ENCODE measurements at places on chromosomes 4 and X.

DNA sequence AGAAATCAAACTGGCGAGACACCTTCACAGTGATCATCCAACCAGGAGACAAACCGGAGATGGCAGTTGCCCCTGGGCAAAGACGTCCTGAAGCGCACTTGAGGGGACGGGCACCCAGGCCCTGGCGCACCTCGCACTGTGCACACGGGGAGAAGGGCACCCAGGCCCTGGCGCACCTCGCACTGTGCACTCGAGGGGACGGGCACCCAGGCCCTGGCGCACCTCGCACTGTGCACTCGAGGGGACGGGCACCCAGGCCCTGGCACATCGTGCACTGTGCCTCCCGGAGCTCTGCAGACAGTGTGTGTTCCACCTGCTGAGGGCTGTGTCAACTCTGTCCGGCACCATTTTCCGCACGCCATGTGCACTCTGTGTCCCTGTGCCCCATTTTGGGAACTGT is 34.6 kb upstream of the CPLX1 start:
- DNase-seq: no peak

DNA sequence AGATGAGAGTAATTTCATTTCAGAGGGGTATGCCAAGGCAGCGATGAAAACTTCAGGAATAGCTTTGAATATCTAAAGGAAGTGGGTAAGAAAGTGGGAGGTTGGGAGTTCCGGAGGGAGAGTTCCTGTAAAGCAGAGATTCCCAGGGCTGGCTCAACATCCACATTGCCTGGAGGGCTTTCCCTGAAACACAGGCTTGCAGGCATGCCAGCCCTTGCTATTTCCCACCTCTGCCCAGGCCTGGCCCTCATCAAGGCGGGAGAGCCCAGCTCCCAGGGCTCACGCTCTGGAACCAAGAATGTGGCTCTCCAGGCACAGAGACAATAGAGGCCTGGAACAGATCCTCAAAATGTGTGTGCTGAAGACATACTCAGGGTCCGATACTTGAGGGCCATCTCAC is 43.8 kb upstream of the CLDN34 start:
- DNase-seq: no peak

- DNase-seq: no peak
These were observed 82.4 kb downstream of the MAGED1 start for GRCh38 chrX:51975811-51976210.

- no peak for DNase-seq
These were observed 2.0 kb downstream of the GJB1 start for GRCh38 chrX:71225009-71225408.

- DNase-seq: no peak
These were observed 640 bp downstream of the BANK1 start for GRCh38 chr4:101791182-101791558.

GRCh38 chrX:124239324-124239723 is 93.1 kb upstream of the TEX13D start:
- no peak for DNase-seq

- no peak for DNase-seq
These were observed 491.0 kb upstream of the MAGEB2 start for GRCh38 chrX:29724316-29724715.

- no peak for DNase-seq
These were observed 57.4 kb downstream of the TSC22D3 start for GRCh38 chrX:107718156-107718621.

- DNase-seq: no peak
These were observed 23.8 kb downstream of the PPP2R2C start for GRCh38 chr4:6448476-6449170.

DNA sequence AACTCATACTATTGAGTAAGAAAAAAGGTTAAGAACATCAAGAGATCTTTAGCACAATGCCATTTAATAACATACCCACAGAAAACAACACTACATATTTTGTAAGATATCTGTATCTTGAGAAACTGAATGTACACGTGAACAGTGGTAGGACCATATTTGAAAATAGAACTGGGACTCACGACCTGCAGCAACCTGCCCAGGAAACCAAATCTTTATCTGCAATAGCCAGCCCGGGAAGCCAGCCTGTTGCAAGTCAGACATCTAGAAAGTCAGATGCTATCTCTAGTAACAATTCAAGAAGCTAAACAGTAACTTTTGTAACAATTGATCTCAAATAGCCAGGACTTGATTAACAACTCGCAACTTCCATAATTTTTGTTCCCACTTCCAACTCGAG is 52.6 kb upstream of the SOD3 start:
- no peak for DNase-seq

DNA sequence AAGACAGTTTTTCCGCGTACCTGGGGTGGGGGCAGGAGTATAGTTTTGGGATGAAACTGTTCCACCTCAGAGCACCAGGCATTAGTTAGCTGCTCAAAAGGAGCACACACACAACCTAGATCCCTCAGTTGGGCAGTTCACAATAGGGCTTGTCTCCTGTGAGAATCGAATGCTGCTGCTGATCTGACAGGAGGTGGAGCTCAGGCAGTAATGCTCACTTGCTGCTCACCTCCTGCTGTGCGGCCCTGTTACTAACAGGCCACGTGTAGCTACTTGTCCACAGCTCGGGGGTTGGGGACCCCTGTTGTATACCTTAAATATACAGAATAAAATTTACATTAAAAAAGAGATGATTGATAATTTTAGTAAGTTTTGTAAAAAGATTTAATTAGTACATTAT is 191.5 kb downstream of the SLC7A11 start:
- no peak for DNase-seq

GRCh38 chrX:140724736-140725135 is 15.2 kb downstream of the LINC00632 start:
- DNase-seq: no peak

DNA sequence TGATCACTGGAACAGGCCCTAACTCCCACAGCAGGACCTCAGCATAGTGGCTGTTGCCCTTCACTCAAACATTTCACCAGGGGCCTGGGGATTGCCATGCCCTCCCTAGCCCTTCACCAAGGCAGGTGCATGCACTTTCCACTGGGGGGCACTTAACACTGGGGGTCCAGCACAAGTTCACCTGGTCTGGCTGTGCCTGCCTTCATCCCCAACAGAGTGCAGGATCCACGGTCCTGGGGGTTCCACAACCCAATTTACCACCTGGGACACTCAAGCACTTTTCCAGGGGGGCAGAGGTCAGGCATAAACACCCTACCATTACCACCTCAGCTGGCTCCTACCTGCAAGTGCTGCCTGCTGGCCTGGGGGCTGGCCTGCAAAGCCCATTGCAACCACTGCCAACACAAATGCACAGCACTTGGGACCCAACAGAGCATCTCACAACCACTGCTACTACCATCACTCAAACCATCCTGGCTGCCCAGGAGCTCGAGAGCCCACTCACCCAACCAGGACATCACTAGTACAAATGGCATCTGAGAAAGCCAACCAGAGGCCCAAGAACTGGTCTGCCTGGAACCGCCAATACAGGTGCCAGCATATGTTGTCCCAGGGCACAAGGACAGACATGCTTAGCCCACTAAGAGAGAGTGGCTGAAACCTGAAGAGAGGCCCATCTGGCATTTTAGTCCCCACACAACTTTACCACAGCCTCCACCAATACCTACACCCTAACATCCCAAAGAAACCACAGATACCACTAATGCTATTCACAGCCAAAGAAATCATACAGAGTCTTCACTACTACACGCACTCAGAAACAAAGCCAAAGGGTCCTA is 43.1 kb downstream of the NAT8L start:
- no peak for DNase-seq

- no peak for DNase-seq
These were observed 24.2 kb upstream of the F9 start for GRCh38 chrX:139506333-139506732.

GRCh38 chr4:65028592-65028991 is 619.3 kb upstream of the TECRL start:
- no peak for DNase-seq

DNA sequence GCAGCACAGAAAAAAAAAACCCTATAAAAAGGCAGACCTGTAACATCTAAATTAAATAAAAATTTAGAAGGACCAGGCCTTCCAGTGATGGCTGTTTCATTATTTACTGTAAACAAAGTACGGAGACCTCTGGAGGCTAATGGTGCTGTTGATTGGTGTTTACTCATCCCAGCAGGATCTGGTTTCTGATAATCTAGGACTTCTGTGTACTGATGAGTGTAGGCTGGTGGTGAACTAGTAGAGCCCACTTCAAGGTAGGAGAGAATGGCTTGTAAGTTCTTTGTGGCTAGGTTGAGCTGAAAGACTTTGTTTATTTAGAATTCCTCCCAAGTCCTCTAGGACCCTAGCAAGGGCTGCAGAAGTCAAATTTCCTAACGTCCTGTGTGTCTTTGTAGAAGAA is 398.1 kb upstream of the PITX2 start:
- DNase-seq: no peak

- no peak for DNase-seq
These were observed 943.0 kb upstream of the PRKX start for GRCh38 chrX:4656419-4656818.

- DNase-seq: no peak
These were observed 214.9 kb upstream of the UGT8 start for GRCh38 chr4:114383721-114384120.

DNA sequence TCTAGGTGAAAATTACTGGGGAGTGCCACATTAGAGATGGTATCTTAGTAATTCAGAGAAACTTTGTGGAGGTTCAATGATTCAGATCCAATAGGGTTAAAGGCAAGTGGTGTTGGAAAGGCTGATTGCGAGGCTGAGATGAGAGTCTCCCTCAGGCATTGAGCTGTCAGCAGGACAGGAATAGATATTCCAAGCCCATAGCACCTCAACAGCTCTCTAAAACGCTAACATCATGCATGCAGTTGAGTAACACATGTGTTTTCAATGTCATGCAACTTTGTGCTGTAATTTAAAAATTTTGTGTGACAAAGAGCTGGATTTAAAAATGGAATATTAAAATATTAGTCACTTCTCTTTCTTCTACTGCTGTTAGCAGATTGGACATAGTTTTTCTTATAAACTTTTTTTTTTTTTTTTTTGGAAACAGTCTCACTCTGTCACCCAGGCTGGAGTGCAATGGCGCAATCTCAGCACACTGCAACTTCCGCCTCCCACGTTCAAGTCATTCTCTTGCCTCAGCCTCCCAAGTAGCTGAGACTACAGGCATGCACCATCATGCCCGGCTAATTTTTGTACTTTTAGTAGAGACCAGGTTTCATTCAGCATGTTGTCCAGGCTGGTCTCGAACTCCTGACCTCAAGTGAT is 173.5 kb upstream of the C1QTNF7 start:
- DNase-seq: no peak

- no peak for DNase-seq
These were observed 82.9 kb downstream of the PDLIM5 start for GRCh38 chr4:94534401-94535312.

DNA sequence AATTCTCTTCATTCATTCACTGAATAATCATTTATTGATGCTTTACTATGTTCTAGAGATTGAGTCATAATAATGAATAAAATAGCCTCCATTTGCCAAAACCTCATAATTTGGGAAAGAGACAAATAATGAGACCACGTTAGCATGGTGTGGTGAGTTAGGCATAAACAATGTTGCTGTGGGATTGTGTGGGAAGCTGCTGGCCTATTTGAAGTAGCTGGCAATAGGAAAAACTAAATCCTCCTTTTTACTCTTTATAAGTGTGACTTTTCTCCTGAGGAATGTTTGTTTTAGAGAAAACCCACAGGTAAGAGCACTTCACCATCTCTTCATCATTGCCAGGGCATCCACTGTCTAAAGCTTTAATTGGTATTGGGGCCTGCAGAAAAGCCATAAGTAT is 95.3 kb downstream of the AREG start:
- no peak for DNase-seq

DNA sequence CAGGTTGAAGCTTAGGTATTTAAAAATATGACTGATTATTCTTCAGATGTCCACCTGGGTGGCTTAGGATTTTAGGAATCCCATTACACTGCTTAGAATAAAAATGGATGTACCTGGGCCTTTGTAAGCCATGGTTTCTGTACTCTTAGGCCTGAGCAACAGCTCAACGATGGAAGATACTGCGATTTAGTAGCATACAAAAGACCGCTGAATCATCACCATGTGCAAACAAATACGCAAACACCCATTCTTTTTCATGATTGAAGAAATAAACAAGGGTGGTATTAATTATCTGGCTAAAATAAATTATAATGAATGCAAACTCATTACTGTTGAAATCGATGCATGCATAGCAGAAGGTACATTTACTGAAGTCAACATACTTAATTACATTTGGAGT is 188.9 kb downstream of the ZNF330 start:
- no peak for DNase-seq

GRCh38 chrX:39814391-39814790 is 283.4 kb downstream of the BCOR start:
- no peak for DNase-seq
